NCI-H187 (cell line): ENCODE measurements at places on chromosomes 11 and 22.

GRCh38 chr11:118205606-118206378, 19.0 kb downstream of the JAML start:
- no peak for DNase-seq

DNA sequence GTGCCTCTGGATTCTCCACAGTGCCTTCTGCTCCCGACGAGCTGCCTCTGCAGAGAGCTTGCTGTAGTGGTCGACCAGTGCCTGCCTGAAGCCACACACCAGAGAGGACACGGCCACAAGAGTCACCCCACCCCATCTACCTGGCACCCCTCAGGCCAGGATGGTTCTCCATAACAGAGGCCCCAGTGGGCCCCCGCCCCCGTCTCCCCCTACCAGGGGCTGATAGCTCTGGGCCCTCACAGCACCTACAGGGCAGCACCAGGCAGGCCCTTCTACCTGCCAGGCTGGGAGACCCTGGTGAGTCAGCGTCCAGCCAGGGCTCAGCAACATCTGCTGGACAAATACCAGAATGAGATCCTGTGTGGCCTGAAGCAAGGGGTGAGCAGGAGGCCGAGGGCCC, 21.7 kb downstream of the SELENOO start:
- no peak for DNase-seq

GRCh38 chr11:115384236-115384635, 120.0 kb downstream of the CADM1 start:
- peak; percentile 36 for DNase-seq

DNA sequence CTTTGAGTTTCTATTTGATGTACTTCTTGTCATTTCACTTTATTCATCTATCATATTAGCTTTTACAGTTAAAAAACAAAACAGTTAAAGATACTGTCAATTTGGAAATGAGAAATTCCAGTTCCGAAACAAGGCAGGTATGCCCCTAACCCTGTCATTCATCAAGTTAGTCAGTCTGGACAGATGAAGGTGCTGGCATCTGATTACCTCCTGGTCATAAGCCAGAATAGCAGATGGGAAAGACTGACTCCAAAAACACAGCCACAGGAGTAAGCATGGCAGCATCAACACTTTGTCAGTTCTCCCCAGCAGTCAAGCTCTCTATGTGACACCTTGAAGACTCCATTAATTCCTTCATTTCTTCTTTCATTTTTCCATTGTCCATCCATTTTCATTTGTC, 4.3 kb downstream of the LRRC51 start:
- DNase-seq = no peak

GRCh38 chr11:69244266-69244665, 49.7 kb upstream of the MYEOV start:
- DNase-seq = no peak

- no peak for DNase-seq
Measured at GRCh38 chr11:76086743-76087635, 119.3 kb downstream of the WNT11 start.

GRCh38 chr11:61158691-61159381, 2.4 kb downstream of the VPS37C start:
- no peak for DNase-seq

- DNase-seq = no peak
Measured at GRCh38 chr22:33354928-33355327, 296.7 kb upstream of the SYN3 start.

GRCh38 chr11:23236826-23237555, 376.7 kb upstream of the CCDC179 start:
- no peak for DNase-seq

DNA sequence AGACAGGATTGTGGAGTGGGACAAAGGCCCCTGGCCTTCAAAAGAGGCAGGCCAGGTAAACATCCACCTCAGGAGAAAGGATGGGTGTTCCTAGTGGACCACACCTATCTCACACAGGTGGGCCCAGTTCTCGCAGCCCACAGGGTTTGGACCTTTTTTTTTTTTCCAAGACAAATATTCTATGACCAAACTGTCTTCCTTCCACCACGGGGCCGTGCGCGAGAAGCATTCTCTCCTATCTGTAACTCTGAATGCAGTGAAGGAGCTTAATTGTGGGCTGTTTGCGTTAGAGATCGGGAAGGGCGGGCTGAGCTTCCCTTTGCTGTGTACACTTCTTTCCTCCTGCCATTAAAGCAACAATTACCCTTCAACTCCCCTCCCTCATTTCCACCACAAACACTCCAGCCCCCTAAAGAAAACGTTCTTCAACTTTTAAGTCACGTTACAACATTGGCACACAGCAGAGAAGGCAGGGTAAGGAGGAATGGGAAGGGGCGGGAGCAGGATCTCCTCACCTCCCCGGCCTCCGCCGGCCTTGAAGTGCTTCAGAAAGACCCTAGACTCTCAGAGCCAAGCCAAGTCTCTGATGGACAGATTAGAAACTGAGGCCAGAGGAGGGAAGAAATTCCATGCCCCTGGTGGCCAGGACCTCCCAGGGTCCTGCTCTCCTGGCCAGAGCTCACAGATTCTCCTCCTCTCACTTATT, 238.4 kb downstream of the BUD13 start:
- no peak for DNase-seq

DNA sequence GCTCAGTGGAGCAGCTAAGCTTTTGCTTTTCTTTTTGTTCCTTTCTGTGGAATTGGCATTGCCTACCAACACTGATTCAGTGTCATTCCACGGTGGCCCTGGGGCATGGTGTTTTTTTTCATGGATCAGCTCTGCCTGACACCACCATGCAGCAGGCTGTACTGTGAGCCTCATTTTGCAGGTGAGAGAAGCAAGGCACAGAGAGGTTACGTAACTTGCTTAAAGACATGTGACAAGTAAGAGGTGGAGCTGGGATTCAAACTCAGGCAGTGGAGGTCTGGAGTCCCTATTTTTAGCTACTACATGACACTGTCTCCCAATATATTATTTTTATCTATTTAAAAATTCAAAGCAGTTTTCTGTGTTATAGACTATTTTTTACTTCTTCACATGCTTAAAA, 44.4 kb downstream of the APOL3 start:
- DNase-seq = no peak

DNA sequence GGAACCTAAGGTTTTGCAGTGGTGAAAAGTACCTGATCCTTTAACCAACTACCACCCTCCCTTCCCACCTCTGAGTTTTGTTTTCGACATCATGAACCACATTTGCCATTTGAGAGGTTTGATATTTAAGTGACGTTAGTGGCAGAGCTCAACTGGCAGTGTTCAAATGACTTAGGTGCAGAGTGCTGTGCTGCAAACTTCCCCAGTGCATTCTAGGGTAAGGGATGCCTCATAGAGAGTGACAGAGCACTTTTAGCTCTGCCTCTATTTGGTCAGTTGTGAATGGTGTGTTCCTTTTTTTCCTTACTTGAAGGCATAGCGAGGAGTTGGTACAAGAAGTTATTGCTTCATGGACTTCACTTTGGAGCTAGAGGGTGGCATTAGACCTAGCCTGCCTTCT, 9.4 kb downstream of the BMAL1 start:
- DNase-seq = no peak

DNA sequence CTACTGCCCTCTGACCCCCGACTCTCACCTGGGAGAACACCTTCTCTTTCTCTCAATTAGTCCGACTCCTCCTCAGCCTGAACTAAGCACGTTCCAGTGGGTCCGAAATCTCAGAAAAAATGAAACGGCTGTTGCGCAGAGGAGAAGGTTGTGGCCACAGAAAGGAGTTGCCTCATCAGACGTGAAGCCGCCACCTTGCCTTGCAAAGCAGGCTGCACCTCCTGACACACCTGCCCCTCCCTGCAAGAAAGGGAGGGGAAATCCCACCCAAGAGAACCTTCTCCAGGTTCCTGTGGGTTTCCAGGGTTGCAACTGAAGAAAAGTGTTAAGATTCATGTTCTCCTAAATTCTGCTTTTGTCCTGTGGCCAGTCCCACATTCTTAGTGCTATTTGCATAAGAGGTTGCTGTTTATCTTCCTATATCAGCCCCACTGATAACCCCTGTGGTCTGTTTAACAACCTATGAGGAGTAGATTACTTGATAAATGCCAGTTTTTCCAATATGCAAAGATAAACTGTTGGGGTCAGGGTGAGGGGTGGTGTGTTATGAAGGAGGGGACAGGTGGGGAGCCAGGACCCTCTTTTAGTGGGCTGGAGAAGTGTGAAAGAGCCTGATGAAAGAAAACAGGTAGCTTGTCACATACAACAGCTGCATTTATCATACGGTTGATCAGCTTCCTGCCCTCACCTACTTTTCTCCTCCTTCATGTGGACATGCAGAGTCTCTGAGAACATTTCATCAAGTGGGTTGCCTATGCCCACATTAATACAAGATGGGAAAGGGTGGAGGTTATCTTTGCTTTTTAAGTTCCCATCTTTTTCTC, 18.2 kb downstream of the ZBTB16 start:
- no peak for DNase-seq

- DNase-seq = no peak
Measured at GRCh38 chr11:35009191-35009943, 92.9 kb downstream of the PDHX start.

DNA sequence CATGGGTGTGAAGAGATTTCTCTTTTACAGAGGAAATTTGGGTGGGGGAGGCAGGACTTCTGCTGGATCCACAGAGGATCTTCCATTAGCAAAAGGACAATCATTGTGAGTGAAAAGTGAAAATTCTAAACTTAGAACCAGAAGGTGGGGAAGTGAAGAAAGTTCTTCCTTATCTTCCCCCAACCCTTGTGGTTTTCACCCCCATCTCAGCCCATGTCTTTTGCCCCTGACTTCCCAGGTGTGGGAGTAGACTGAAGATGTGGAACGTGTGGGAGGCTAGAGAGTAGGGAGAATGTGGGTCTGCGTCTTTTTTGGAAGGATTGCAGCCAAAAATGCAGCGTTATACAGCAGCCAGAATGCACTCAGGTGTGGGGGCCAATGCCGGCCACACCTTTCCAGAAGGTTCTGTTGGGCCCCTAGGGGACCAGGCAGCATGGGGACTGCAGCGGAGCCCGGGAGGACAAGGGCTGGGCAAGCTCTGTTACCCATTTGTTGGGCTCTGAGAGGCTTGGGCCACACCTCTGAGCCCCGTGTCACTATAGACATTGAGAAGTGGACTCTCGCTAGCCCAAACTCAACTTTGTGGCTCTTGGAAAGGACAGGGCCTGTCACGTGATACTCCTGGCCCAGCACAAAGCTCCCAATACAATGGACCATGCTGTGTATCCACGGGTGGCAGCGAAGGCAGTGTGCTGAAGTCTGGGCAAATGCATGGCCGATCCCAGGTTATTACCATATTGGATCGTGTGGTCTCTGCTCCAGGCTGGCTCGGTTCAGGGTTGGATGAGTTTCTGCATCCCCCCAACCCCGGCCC, 32.8 kb upstream of the LINC01488 start:
- no peak for DNase-seq

DNA sequence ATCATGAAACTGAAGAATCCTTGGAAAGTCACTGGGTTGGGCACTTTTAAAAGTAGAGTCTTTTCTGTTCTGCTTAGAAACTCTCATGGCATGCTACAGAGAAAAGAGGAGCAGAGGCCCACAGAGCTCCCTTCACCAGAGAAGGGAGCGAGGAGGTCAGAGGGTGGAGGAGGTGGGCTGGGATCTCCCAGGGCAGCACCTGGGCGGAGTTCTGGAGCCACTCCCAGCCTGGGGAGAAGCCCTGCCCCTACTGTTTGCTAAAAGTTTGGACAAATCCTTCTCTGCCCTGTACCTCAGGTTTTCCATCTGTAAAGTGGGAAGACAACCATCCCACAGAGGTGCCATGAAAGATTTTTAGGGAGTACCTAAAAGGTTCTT, 299.1 kb downstream of the KIRREL3 start:
- DNase-seq = no peak

GRCh38 chr11:28521075-28521474, 412.9 kb downstream of the METTL15 start:
- DNase-seq = no peak

DNA sequence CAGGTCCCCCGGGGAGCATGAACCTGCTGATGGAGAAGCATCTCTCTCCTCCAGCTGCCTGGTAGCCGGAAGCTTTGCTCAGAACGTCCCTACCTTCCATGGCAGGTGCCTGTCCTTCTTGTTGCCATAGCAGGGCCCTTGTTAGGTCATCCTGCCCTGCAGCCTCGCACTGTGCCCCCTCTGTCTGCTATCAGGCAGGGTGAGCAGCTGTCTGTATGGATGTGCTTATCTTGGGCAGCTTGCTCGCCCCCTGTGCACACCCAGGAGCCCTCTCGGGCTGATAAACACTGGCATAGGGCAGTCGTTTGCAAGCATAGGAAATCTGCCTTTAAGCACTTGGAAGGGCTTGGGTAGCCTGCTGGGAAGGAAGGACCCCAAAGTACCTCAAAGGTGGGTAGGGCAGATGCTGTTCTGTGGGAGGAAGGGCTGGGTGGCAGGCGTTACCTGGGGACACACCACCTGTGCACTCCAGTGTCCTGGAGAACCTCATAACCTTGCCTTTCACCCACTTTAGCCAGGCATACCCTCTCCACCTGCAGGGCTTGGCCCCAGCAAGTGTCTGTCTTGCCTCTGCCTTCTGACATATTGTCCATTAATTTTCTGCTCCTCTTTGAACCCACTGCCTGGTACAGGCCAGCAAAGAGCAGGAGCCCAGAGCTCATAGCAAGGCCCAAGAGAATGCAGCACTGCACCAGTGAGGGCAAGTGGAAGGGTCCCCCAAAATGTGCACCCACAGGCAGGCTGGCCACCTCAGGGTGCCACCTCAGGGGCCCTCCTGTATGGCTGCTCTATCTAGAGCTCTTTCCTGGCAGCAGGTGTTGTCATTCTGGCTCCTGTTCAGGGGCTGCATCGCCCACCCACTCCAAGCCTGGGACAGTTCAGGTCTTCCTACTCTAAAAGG, 8.0 kb upstream of the COMT start:
- DNase-seq = no peak

GRCh38 chr11:46471943-46472661, 80.5 kb upstream of the CHRM4 start:
- DNase-seq = no peak

- DNase-seq = no peak
Measured at GRCh38 chr11:56624661-56625110, 10.0 kb upstream of the OR5M1 start.

DNA sequence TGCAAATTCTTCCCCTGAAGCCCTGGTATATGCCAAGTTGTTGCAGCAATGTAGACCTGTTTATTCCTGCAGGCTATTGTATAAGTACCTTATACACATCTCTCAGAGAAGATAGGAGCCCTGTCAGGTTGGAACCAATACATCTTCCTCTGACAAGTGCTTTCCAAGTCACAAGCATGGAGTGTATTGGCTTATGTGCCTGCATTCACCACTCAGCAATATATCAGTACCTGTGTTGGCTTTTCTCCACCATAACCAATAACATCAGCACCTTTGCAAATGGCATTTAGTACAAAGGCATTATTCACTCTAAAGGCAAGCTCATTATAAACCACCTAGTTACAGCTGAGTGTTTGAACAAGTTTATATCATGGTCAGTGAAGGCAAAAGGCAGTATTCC, 611.7 kb upstream of the CNTN5 start:
- DNase-seq = no peak

- DNase-seq = no peak
Measured at GRCh38 chr22:24592851-24593558, at the start of gene LRRC75B. Gene LRRC75B (minus strand): TSS chr22:24593073. CDS start chr22:24593039, 34 bp downstream.
